ENCODE measurements at places on chromosomes 12 and 14.

DNA sequence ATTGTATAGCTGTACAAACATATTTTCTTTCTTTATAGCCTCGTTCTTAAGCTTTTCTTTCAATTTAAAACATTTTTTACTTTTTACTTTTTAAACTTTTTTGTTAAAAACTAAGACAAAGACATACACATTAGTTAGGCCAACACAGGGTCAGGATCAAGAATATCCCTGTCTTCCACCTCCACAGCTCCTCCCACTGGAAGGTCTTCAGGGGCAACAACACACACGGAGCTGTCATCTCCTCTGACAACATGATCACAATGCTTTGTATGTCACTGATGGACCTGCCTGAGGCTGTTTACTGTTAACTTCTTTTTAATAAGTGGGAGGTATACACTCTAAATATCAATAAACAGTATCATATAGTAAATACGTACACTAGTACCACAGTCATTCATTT is 191.3 kb downstream of the SYT10 start:
- DNase-seq, result no peak

- no peak for DNase-seq
These were observed 106.0 kb downstream of the FAR2 start for GRCh38 chr12:29255042-29255441.

DNA sequence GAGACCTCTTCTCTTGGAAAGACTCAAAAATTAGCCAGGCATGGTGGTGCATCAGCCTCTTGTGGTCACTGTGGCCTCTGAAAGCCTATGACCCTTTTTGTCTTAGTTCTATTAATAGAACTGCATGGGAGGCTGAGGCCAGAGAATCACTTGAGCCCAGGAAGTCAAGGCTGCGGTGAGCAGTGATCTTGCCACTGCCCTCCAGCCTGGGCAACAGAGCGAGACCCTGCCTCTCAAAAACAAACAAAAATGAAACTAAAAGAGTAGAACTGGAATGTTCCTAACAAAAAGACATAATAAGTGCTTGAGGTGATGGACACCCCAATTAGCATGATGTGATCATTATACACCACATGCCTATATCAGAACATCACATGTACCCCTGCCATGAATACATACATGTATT is 197.0 kb upstream of the EEA1 start:
- DNase-seq, result no peak

DNA sequence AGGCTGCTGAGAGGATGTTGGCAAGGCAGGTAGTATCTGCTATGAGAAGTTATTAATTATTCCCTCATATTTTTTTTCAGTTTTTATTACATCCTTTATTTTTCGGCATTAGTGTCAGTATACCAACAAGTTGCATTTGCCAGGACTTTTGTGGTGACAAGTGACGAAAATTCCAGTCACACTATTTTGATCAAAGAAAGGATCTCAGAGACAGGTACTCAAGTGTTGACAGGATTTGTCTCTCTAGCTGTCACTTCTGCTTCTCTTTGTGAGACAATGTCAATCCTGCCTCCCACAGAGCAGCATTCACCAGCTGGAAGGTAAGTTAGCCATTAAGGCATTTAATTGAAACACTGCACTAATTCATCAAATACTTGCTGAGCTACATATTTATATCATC is 18.0 kb upstream of the IFNG start:
- DNase-seq, result no peak
